ENCODE measurements at places on chromosomes 7 and 10. TPM values are rescaled to one million over a fixed set of nuclear protein-coding genes. Genes with fewer than 3 reads are reported as not detected.

TCERG1L gene
- not detected for polyA plus RNA-seq

GLRX3 gene
- polyA plus RNA-seq = 249 TPM

ATP6V0A4 gene
- polyA plus RNA-seq = not detected

NAPEPLD gene
- 5.5 TPM for polyA plus RNA-seq

ITGA8 gene
- polyA plus RNA-seq = 5.0 TPM

C10orf53 gene
- polyA plus RNA-seq = not detected

DNAJC30 gene
- 9.8 TPM for polyA plus RNA-seq

FAM3C gene
- polyA plus RNA-seq = 16.6 TPM

PTTG1IP2 gene
- not detected for polyA plus RNA-seq

PPP1R17 gene
- polyA plus RNA-seq = not detected

STOX1 gene
- polyA plus RNA-seq = 1.1 TPM

NUTM2E gene
- 0.12 TPM for polyA plus RNA-seq

ACSL5 gene
- polyA plus RNA-seq = 2.6 TPM

RAPGEF5 gene
- 3.6 TPM for polyA plus RNA-seq

FGFBP3 gene
- polyA plus RNA-seq = 0.66 TPM

JAZF1 gene
- 3.1 TPM for polyA plus RNA-seq

NME8 gene
- polyA plus RNA-seq = not detected

TSPAN12 gene
- 2.3 TPM for polyA plus RNA-seq

PRTFDC1 gene
- 0.43 TPM for polyA plus RNA-seq

CCL26 gene
- polyA plus RNA-seq = not detected
